ENCODE measurements at places on chromosomes 2 and 18.

GRCh38 chr2:159882130-159882745 is 84.2 kb upstream of the CD302 start:
- no peaks in the 10 kb centered on the region for H3K4me1 ChIP-seq
- H3K27ac ChIP-seq = no peak overlapping the region
- no peak overlapping the region for H3K4me3 ChIP-seq
- DNase-seq = no peak

- H3K4me1 ChIP-seq = no peaks in the 10 kb centered on the region
- no peak overlapping the region for H3K27ac ChIP-seq
- H3K4me3 ChIP-seq = no peak overlapping the region
Observed at GRCh38 chr2:30678410-30679137, 128.7 kb downstream of the CAPN13 start.

DNA sequence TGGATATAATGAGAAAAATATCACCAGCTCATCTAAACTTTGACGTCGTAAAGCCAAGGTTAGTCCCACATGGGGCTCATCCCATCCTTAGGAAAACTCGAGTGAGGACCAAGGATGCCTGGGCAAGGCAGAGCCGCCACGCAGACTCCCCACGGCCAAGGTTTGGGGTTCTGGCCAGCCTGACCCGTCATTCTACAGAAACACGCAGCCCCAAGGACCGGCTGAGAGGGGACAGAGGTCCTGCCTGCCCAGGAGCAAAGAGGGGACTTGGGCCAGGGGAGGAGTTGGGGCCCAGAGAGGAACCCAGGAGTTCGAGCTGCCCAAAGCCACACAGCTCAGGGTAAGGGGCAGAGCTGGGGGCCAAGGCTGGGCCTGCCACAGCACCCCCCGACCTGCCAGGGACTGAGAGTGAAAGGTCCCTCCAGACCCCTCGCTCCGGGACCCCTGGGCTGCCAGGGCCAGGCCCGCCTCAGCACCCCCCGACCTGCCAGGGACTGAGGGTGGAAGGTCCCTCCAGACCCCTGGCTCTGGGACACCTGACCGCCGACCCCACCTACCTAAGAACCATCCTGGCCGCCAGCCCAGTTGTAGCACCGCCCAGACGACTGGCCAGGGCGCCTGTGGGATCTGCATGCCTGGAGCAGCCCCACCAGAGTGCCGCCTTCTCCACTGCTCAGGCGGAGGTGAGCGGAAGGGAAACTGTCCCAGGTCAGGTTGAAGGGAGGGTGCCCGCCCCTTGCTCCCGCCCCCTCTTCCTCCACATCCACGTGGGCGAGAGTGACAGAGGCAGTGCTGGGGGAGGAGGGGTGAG is at the start of gene PDCD1:
Gene PDCD1, minus strand, starts transcription at position 689 of the 811 bp plus-strand sequence. Its CDS starts 56 bp downstream, at position 633.
- no peak within 1 kb of the TSS for H3K4me3 ChIP-seq
- H3K27ac ChIP-seq = no peak within 1 kb of the TSS
- peaks cover 9% of the 10 kb centered on the region for H3K4me1 ChIP-seq
- H3K27me3 ChIP-seq = no peaks in the 10 kb centered on the region
- DNase-seq = no peak

DNA sequence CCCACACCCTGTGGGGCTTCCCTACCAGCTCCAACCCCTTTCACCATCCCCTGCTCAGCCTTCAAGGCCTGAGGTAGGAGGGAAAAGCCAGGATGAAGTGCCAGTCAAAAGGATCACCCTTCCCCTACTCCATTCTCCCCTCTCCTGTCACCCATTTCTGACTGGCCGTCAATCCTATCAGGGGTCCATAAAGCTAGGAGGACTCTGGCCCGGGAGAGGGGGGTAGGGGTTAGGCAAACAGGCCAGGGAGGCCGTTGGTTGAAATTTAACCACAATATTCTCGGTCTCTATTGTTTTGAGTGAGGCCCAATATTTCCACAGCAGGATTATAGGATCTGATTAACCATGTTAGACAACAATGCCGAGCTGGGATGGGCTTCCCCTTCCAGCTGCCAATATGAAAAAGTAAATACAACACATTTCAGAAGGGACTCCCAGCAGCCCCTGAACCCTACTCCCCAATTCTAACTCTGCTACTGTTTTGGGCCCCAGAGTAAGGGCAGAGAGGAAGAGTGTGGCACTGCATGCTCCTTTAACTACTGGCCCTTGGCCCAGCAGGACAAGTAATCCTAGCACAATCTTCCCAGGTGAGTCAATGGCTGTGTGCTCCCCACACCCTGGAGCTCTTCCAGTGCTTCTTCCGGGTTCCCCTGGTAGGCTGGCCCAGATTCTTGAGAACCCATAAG is 10.6 kb upstream of the IHH start:
- H3K36me3 ChIP-seq = peaks cover 12% of the 10 kb centered on the region
- H3K27ac ChIP-seq = no peak overlapping the region
- DNase-seq = no peak
- H3K27me3 ChIP-seq = peaks cover 3% of the 10 kb centered on the region
- H3K4me3 ChIP-seq = no peak overlapping the region

GRCh38 chr18:38539371-38539770 is 973.8 kb upstream of the CELF4 start:
- H3K36me3 ChIP-seq = no peaks in the 10 kb centered on the region
- DNase-seq = no peak
- no peak overlapping the region for H3K27ac ChIP-seq
- no peaks in the 10 kb centered on the region for H3K27me3 ChIP-seq
- no peak overlapping the region for H3K4me3 ChIP-seq

GRCh38 chr2:121103960-121104359 is 181.0 kb downstream of the TFCP2L1 start:
- H3K36me3 ChIP-seq = no peaks in the 10 kb centered on the region
- no peak overlapping the region for H3K4me3 ChIP-seq
- DNase-seq = no peak
- H3K27ac ChIP-seq = no peak overlapping the region
- H3K27me3 ChIP-seq = peaks cover 5% of the 10 kb centered on the region

GRCh38 chr2:205563646-205564045 is 118.7 kb upstream of the NRP2 start:
- H3K36me3 ChIP-seq = no peaks in the 10 kb centered on the region
- no peaks in the 10 kb centered on the region for H3K27me3 ChIP-seq
- no peak overlapping the region for H3K4me3 ChIP-seq
- H3K27ac ChIP-seq = no peak overlapping the region

DNA sequence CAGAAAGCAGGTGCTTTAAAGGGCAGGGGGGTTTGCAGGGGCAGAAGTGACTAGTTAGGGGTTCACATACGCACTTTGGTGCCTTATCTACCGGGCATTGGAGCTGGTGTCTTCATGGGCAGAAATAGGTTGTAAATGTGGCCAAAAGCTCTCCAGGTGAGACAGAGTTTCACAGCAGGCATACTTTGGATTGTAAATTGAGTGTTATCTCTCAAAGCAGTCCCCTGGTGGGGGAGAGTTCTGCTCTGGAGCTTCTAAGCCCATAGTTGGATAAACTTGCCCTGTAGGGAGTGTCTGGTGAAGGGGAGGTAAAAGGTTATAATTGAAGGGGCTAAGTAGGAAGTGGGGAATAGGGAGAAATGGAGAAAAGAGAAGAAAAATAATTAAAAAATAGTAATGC is 43.1 kb downstream of the COL4A3 start:
- no peak overlapping the region for H3K27ac ChIP-seq
- no peak overlapping the region for H3K4me3 ChIP-seq
- H3K27me3 ChIP-seq = no peaks in the 10 kb centered on the region
- no peak for DNase-seq

- peak; percentile 81 for DNase-seq
- peaks cover 47% of the 10 kb centered on the region for H3K4me1 ChIP-seq
- no peak overlapping the region for H3K4me3 ChIP-seq
- H3K27me3 ChIP-seq = peaks cover 89% of the 10 kb centered on the region
- no peak overlapping the region for H3K27ac ChIP-seq
Observed at GRCh38 chr2:174341293-174341994, 6.7 kb downstream of the SP9 start.

GRCh38 chr2:24269265-24269664 is 91.1 kb downstream of the ITSN2 start:
- DNase-seq = no peak
- H3K4me3 ChIP-seq = no peak overlapping the region
- no peaks in the 10 kb centered on the region for H3K4me1 ChIP-seq
- no peaks in the 10 kb centered on the region for H3K27me3 ChIP-seq

GRCh38 chr2:108169982-108170625 is 69.7 kb upstream of the SULT1C3 start:
- H3K4me3 ChIP-seq = no peak overlapping the region
- H3K27ac ChIP-seq = no peak overlapping the region
- no peak for DNase-seq
- H3K27me3 ChIP-seq = no peaks in the 10 kb centered on the region
- no peaks in the 10 kb centered on the region for H3K4me1 ChIP-seq

- no peak for DNase-seq
- H3K36me3 ChIP-seq = no peaks in the 10 kb centered on the region
- H3K27ac ChIP-seq = no peak overlapping the region
- no peak overlapping the region for H3K4me3 ChIP-seq
Observed at GRCh38 chr18:58221060-58221725, 177.2 kb downstream of the NEDD4L start.

DNA sequence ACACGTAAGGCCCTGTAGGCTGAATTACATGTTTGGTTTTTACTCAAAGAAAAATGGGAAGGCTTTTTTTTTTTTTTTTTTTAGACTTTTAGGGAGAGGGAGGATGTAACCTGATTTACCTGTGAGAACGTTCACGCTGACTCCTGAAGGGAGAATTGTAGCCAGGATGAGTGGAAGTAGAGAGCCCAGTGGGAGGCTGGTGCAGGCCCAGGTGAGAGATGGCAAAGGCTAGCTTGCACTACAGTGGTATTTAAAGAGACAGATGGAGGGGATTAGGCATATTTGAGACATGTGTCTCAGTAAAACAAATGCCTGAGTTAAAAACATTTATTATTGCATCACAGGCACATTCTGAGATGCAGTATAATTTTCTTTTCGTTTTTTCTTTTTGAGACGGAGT is 107.9 kb downstream of the CCDC85A start:
- no peaks in the 10 kb centered on the region for H3K36me3 ChIP-seq
- H3K4me1 ChIP-seq = no peaks in the 10 kb centered on the region
- no peaks in the 10 kb centered on the region for H3K27me3 ChIP-seq
- H3K27ac ChIP-seq = no peak overlapping the region

GRCh38 chr2:38474715-38475566 is 97.9 kb upstream of the ATL2 start:
- no peaks in the 10 kb centered on the region for H3K27me3 ChIP-seq
- H3K4me3 ChIP-seq = no peak overlapping the region
- no peak for DNase-seq
- H3K4me1 ChIP-seq = no peaks in the 10 kb centered on the region

- H3K27me3 ChIP-seq = no peaks in the 10 kb centered on the region
- no peak overlapping the region for H3K4me3 ChIP-seq
- H3K4me1 ChIP-seq = no peaks in the 10 kb centered on the region
- H3K36me3 ChIP-seq = no peaks in the 10 kb centered on the region
- DNase-seq = no peak
Observed at GRCh38 chr18:27585602-27586173, 400.6 kb upstream of the CHST9 start.

GRCh38 chr2:191638079-191638801 is 39.7 kb upstream of the NABP1 start:
- H3K36me3 ChIP-seq = no peaks in the 10 kb centered on the region
- H3K27ac ChIP-seq = peak overlapping the region; percentile 67
- no peaks in the 10 kb centered on the region for H3K27me3 ChIP-seq
- H3K4me3 ChIP-seq = peak overlapping the region; percentile 48

- no peaks in the 10 kb centered on the region for H3K27me3 ChIP-seq
- H3K4me1 ChIP-seq = no peaks in the 10 kb centered on the region
- H3K4me3 ChIP-seq = no peak overlapping the region
- H3K27ac ChIP-seq = no peak overlapping the region
- DNase-seq = no peak
Observed at GRCh38 chr2:120140866-120141265, 82.3 kb downstream of the TMEM185B start.

GRCh38 chr18:2360861-2361260 is 210.4 kb downstream of the METTL4 start:
- H3K27ac ChIP-seq = no peak overlapping the region
- DNase-seq = no peak
- H3K4me1 ChIP-seq = no peaks in the 10 kb centered on the region
- H3K4me3 ChIP-seq = no peak overlapping the region

- H3K27ac ChIP-seq = no peak overlapping the region
- DNase-seq = no peak
- no peak overlapping the region for H3K4me3 ChIP-seq
- H3K4me1 ChIP-seq = no peaks in the 10 kb centered on the region
- H3K27me3 ChIP-seq = no peaks in the 10 kb centered on the region
- no peaks in the 10 kb centered on the region for H3K36me3 ChIP-seq
Observed at GRCh38 chr2:127623388-127624319, 22.3 kb upstream of the GPR17 start.

GRCh38 chr2:37623971-37624900 is 47.2 kb downstream of the CDC42EP3 start:
- peak overlapping the region; percentile 91 for H3K27ac ChIP-seq
- no peaks in the 10 kb centered on the region for H3K27me3 ChIP-seq
- DNase-seq = peak; percentile 85
- H3K36me3 ChIP-seq = no peaks in the 10 kb centered on the region
- H3K4me3 ChIP-seq = no peak overlapping the region

- H3K27ac ChIP-seq = no peak overlapping the region
- H3K27me3 ChIP-seq = no peaks in the 10 kb centered on the region
- peak; percentile 56 for DNase-seq
- H3K4me1 ChIP-seq = peaks cover 4% of the 10 kb centered on the region
- H3K4me3 ChIP-seq = no peak overlapping the region
Observed at GRCh38 chr2:47724221-47724981, 58.5 kb upstream of the MSH6 start.

DNA sequence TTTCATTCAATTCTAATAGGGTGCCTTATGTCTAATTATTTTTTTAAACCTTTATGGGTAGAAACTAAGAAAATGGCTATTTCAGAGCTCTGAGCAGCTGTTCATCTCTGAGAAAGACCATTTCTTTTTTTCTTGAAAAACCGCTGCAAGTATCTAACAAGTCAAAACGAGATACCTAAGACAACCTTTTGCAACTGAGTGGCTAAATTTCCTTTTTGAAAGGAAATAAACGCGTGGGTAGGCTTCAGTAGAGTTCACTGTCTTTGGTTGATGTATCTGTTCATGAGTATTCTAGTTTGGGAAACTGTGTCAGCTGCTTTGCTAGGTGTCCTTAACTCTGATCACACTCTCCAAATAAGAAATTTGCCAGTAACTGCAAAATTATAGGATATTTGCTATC is 104.3 kb upstream of the LINC00305 start:
- no peaks in the 10 kb centered on the region for H3K36me3 ChIP-seq
- no peak for DNase-seq
- H3K4me1 ChIP-seq = no peaks in the 10 kb centered on the region
- no peak overlapping the region for H3K27ac ChIP-seq
- H3K27me3 ChIP-seq = no peaks in the 10 kb centered on the region

DNA sequence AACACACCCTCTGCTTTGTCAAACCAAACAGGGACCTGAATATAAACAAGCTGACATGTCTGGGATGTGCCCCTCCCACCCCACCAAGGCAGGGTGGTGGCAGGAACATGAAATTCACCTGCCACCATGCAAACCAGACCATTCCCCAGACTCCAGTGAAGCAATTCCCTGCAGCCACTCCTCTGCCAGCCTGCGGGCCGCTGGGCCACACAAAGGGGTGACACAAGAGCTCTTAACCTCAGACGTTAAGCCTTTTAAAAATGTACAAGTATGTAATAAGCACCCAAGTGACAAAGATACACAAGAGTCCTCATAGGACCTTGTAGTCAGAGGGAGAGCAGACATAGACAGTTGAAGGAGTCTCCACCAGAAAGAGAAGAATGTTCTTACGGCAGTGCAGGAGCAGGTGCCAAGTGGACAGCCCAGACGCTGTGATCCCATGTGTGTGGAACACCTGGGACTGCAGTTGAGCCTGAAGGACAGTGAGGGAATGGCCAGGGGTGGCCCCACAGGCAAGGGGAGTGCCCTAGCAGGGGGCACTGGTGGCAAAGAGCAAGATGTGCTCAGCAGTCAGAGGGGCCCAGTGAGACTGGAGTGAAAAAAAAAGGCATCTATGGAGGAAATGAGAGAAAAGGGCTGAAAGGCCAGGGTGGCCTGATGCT is 36.9 kb downstream of the CRACDL start:
- no peaks in the 10 kb centered on the region for H3K27me3 ChIP-seq
- no peak overlapping the region for H3K4me3 ChIP-seq
- H3K27ac ChIP-seq = no peak overlapping the region
- no peaks in the 10 kb centered on the region for H3K36me3 ChIP-seq
- no peaks in the 10 kb centered on the region for H3K4me1 ChIP-seq

All from CD14-positive monocyte (primary cell).